ENCODE measurements at places on chromosomes 1 and 21.

- no peak for DNase-seq
Measured at GRCh38 chr21:36478207-36478701, 1.7 kb downstream of the CLDN14 start.

GRCh38 chr1:179310291-179310690 is 16.7 kb downstream of the SOAT1 start:
- DNase-seq = no peak

DNA sequence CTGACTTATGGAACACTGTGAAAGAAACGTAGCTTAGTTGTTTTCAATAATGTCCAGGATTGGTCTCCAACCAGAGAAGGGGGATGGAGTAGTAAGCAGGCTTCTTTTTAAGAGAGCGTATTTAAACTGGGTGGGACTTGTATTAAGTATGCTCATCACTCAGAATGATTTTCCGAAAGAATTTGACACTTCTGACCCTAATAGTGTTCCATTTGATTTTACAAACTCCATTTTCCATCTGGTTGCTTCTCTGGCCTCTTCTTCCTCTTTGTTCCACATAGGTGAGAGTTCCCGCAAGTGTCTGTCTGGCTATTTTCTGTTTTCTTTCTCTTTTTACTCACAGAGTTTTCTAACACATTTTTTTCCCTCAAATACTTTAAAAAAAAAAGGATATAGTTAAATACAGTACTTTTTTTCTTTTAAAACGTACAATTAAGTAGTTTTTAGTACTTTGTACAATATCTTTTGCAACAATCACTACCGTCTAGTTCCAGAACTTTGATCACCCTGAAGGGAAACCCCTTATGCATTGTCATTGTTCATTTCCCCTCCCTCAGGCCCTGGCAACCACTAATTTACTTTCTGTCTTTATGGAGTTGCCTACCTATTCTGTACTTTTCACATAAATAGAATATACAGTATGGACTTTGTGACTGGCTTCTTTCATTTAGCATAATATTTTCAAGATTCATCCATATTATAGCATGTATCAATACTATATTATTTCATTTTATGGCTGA is 67.0 kb downstream of the RASAL2 start:
- DNase-seq = no peak

GRCh38 chr1:59475737-59476136 is 178.8 kb downstream of the FGGY start:
- no peak for DNase-seq

DNA sequence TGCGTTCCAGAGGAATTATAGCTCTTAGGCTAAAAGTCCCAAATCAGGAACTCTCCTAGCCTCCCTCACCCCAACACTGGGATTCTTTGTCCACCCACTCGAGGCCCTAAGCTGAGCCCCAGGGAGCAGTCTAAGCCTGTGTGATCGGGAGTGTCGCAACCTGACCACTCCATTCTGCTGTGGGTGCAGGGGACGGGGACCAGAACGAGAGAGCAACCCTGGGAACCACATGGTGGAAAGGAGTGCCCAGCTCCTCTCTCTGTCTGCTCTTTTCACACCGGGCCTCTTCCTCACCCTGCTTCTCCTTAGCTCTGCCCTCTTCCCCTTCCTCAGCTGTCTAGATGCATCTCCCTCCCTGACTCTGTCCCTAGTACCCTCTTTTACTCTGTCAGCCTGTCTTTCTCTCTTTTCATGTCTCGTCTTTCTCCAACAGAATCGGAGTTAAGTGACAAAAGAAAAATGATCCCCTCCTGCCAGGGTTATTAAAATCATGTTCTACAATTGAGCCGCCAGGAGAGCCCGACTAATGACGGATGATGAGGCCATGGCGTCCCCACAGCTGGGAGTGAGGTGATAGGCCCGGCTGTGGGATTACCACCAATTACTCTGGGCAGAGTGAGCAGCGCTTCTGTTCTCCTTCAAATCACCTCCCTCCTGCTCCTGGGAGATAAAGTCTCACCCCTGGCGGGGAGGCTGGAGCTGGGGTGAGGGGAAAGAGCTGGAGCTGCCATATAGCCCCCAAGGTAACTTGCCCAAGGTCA is 34.5 kb upstream of the CSF3R start:
- no peak for DNase-seq

GRCh38 chr1:148308832-148309458 is 156.9 kb upstream of the NBPF11 start:
- no peak for DNase-seq

DNA sequence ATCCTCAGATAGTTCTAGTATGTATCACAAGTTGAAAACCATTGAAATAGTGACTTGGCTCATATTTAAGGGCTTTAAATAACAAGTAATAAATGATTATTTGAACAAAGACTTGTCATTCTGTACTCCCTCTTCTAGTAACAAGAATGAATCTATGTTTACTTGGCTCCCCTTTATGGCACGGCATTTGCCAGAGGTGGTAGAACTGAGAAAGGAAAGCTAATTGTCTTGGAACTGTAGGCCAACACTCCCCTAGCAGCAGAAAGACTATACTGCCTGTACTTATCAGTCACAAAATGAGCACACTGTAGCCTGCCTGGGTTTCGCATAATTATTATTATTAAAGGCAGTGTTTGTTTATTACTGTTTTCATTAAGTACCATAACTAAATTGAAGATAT is 29.6 kb upstream of the SMYD2 start:
- DNase-seq = no peak

- DNase-seq = no peak
Measured at GRCh38 chr21:46097336-46098293, at the start of gene COL6A2. Gene COL6A2, plus strand, starts transcription at chr21:46098112.

GRCh38 chr1:243179720-243180119 is 75.4 kb downstream of the CEP170 start:
- no peak for DNase-seq

DNA sequence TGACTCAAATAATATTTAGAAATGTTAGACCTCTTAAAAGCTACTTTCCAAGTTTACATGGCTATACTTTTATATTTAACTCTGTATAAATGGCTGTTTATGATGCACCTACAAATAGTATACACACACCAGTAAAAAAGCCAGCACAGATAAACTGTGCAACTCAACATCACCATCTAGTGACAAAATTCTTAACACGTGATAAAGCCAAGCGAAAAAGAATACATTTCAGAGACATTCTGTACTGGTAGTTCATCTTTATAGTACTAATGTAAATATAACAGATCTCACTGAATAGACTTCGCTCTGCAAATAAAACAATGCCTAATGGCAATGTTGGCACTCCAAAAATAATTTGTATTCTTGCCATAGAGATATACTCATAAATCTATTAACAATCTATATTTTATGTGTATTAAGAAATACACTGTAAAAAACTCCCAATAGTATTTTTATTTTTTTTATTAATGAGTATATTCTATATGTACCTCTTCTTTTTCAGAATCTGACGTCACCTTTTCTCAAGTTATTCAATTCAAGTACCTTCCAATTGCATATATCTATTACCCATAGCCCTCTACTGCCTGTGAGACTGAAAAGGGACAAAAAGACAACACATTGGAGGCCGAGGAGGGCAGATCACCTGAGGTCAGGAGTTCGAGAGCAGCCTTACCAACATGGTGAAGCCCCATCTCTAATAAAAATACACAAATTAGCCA is 100.2 kb downstream of the DPYD start:
- peak; percentile 8 for DNase-seq

DNA sequence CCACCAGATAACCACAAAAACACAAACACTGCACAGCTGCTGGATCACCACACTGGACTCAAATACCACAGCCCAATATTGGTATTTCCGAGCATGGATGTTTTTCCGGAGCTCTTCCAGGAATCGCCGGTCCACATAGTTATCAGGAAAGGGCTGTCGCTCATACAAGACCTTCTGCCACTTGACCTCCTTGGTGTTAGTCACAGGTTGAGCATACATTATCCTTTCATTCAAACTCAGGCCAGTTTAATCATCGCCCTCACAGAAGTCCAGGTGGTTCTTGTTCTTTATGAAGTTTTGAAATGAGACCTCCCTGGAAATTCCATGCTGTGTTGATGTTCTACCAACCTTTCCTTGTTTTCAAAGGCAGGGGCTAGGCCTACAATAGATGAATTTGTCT is 1.5 kb downstream of the PIGC start:
- no peak for DNase-seq

DNA sequence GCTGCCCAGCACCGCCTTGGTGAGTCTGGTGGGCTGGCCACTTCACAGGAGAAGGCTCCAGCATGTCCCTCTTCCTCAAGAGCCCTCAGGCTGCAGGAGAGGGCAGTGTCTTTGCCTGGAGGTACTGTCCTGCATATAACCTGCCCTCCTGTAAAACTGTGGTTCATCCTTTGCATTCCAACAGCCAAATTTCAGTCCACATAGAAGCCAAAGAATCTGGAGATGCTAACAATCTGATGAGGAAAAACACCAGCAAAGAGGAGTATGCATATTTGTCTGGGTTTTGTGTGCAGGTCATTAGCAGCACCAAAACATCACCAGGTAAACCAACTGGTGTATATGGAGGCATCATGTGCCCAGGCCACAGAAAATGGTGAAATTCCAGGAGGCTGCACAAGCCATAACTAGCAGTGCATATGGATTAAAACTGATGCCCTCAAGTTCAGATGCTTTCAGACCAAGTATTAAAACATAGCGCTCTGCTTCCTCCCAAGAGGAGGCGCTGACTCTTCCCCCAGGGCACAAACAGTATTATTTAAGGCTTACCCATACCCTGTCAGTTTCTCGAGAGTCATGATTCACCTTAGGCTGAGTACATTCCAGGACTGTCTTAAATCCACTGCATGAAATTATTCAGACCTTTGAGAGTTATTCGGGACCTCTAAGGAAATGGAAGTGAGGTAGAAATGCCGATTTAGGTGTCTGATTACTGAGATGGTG is 150.5 kb upstream of the COA6 start:
- no peak for DNase-seq

DNA sequence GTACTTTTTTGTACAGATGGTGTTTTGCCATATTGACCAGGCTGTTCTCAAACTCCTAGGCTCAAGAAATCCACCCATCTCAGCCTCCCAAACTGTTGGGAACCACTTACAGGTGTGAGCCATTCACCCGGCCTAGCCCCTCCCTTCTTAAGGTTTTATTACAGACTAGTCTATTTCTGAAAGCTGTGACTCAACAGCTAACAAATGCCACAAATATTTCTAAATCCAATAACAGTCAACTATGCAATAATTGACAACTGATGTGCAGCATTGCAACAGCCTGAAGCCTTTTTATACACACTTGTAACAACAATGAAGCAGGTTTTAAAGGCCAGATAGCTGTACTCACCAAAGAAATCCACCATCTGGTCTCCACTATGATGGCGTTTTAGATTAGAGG is 51.4 kb downstream of the GRIK1 start:
- DNase-seq = no peak

DNA sequence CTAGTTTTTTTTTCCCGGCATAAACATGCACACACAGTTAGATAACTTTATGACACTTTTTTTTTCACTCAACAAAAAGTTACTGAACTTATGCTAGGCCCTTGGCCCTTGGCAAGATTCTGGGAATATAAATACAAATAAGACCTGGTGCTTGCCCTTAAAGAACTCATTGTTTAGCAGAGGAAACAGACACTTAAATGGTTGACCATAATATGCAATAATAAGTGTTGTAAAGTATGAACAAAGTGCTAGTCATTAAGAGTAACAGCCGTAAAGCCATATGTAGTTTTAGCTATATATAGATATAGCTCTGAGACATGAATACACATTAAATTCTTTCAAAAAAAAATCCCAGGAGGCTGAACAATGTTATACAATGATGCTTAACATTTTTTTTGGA is 198.3 kb downstream of the CYYR1 start:
- DNase-seq = no peak

GRCh38 chr1:117127795-117128194 is 6.2 kb upstream of the TRIM45 start:
- DNase-seq = no peak

- DNase-seq = no peak
Measured at GRCh38 chr1:31152181-31152795, 86.8 kb upstream of the PUM1 start.

GRCh38 chr1:39407510-39407895 is 83.9 kb upstream of the BMP8A start:
- DNase-seq = no peak

- no peak for DNase-seq
Measured at GRCh38 chr1:197181982-197182381, 35.5 kb upstream of the ASPM start.

- no peak for DNase-seq
Measured at GRCh38 chr21:17051054-17051453, 461.8 kb upstream of the CXADR start.

DNA sequence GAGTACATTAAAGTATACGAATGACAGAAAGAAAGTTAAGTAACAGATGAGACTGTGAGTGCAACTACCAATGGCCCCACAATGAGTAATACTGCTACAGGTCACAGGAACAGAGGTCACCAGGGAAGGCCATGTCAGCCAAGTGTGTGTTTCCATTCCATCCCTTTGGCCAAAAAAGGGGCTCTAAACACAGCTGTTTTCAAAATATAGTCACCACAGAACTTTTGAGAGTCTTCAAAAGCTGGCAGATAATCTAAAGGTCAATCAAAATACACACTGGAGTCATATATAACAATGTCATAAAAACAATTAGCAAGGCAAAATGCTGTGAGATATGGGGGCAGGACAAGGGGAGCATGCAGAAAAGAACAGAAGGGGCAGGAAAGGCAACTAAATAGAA is 10.2 kb downstream of the USP24 start:
- DNase-seq = no peak

GRCh38 chr21:17371450-17371849 is 141.4 kb upstream of the CXADR start:
- no peak for DNase-seq

DNA sequence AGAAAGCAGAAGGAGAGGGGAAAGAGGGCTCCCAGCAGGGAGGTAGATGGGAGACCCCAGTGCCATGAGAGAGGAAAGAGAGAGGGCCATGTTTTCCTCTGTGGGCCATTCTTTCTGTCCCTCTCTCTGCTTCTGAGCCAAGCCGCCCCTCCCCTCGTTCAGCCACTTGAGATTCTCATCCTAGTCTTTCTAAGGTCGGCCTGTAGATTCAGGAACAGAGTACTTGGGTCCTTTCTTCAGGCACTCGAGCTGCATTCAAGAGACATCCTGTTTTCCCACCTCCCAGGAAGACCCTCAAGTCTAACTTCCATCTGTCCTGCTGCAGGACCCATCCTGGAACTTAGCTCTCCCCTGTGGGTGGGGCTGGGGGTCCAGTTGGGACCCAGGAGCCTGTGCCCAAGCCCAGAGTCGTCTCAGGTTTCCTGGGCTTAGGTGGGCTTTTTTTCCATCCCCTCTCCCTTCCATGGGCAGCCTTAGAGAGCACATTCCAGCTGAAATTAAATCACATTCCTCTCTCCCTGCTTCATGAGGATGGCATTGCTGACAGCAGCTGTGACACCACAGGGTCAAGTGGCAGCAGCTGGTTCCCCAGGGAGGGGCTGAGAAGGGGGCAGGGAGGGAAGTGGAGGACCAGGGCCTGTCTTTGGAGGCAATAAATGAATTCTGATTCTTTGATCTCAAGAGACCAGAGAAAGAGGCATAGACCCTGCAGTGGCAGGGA is 13.0 kb downstream of the NES start:
- peak; percentile 19 for DNase-seq

DNA sequence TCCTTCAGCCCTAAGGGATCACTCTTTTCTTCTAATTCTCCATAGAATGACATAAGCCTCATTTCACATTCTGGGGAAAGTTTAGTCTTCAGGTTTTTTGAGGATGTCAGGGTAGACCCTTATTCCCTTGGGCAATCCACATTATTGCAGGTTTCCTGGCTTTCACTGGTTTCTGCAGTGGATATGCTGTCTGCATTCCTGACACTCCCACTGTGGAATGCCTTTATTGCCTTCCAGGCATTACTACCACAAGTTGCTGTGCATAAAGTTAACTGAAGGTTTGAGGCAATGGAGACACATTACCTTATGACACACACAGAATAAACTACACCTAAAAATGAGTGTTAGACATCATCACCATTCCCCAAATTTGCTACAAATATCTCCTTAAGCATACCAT is 12.7 kb downstream of the FASLG start:
- DNase-seq = no peak
